ENCODE measurements at places on chromosomes 1 and 21. TPM values are rescaled to one million over a fixed set of nuclear protein-coding genes. Genes with fewer than 3 reads are reported as not detected.

LINGO4 gene
- not detected for total RNA-seq

DHDDS gene
- total RNA-seq: 51.0 TPM

TRIM45 gene
- total RNA-seq: 1.9 TPM

RNPEP gene
- total RNA-seq: 82.5 TPM

TNFRSF4 gene
- total RNA-seq: 0.17 TPM

CALML6 gene
- total RNA-seq: 0.46 TPM
